ENCODE measurements at places on chromosomes 5 and 9.

GRCh38 chr5:175686396-175686795 is 28.5 kb downstream of the HRH2 start:
- DNase-seq = no peak

GRCh38 chr5:154238776-154239481 is 48.4 kb downstream of the GALNT10 start:
- DNase-seq = peak; percentile 45

DNA sequence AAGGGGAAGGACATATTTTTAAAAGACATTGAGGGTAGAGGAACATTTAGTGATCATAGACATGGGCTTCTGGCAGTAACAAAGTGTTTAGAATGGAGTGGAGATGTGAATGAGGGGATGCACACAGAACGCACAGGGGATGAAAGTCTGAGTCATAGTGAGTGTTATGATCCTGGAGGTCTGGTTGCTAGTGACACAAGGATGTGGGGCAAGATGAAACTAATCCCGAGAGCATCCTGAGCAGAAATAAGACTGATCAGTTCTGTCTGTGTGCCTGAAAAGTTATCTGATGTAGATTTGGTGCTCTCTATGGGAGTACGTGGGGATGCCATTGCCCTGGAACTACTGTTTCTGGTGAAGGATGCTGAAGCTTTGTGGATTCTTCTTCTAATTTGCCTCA is 141.1 kb downstream of the CHSY3 start:
- DNase-seq = no peak

- DNase-seq = no peak
Observed at GRCh38 chr5:180439911-180440769, 54.0 kb upstream of the CNOT6 start.

DNA sequence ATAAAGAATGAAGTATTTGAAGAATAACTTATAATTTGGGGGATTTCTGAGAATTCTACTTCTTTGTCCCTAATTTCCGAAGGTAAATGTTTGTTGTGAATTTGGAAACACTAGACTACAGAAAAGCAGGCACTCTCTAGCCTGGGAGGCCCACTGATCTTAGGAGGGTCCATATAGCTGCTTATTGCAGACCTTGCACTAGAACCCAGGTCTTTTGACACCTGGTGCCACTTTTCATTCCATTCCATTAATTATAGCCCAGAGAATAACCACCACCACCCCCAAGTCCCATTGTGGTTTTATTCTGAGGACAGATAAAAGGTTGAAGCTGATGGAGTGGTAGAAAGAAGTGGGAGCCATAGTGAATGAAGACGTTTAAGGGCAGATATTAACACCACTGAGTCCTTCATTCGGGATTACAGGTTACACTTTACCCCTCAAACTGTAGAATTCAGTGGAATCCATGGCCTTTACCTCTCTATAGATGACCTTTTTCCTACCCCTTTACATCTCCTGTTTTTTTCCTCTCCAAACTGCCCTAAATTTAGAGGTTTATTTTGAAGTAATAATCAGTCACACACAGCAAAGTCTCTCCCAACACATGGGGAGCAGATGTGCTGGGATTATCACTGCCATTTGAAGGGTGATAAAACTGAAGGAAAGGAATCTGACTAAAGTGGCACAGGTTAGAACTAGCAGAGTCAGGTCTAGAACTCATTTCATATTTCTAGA is 12.0 kb upstream of the PSMD5 start:
- no peak for DNase-seq

DNA sequence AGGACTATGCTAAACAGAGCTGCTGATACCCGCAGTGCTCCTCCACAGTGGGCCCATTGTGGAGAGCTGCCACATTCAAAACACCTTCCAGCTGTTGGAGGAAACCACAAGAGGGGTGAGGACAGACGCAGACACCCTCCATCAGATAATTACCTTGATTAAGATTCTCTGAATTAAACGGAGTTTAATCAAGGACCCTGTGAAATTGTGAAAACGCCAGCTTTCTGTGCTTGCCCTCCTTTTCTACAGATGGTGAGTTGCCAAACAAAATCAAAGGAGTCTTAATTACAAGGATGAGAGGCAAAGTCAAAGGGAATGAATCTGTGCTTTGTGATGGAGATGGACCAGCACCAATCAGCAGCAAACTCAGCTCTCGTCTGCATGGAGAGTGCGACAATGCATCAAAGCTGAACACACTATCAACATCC is 596.1 kb downstream of the ELAVL2 start:
- DNase-seq = no peak

Data from GM13976 (cell line).